ENCODE measurements at places on chromosomes 4 and X.

DNA sequence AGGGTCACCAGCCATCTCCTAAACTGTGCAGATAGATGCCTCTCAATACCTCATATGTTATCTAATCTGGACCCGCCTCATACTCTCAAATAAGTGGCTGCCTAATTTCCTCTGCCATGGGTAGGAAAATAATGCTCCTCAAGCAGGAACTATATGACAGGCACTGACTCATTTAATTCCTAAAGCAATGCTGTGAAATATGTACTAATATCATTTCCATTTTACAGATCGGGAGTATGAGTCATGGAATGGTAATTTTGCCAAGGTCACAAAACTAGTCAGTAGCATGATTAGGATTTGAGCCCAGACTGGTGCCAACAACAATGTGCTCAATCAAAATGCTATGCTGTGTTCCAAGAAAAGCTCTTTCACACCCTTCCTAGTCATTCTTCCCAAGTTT, 3.0 kb upstream of the NXT2 start:
- DNase-seq = no peak

DNA sequence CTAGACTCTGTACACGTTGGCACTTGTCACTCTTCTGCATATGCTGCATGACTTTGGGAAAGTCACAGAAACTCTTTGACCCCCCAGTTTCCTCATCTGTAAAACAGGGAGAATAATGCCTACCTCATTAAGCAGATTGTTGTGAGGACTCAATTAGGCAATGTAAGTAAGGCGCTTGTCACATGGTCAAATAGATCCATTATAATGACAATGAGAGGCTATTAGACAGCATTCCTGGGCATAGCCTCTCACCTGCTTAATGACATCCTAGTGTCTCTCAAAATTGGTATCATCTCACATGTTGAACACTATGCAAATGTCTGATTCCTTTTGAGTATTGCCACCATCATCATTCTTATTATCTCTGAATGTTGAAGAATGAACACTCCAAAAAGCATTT, 172.6 kb upstream of the JADE1 start:
- DNase-seq = no peak

- DNase-seq = peak; percentile 0
Observed at GRCh38 chrX:102067966-102068723, 57.3 kb upstream of the TCEAL2 start.

DNA sequence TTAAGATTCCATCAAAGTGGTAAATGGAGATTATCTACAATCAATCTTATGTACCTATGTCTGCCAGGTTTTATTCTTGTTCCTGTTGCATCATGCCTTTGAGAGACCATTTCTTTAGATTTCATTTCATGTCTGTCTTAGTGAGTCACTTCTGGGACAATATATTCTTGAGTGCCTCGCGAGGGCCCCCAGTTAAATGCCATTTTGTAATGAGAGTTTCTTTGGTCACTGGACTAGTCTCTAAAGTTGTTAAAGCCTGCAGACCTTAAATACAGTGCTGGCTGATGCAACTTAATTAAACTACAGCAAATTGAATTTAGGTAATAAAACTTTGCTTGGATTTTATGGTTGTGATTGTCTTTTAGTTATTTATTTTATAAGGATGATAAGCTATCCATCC, 87.2 kb upstream of the PITX2 start:
- no peak for DNase-seq

- DNase-seq = no peak
Observed at GRCh38 chrX:31540313-31540712, 468.5 kb upstream of the FTHL17 start.

- no peak for DNase-seq
Observed at GRCh38 chr4:26069218-26069617, 155.2 kb downstream of the SMIM20 start.

GRCh38 chr4:169148885-169149284, 121.9 kb downstream of the SH3RF1 start:
- no peak for DNase-seq

DNA sequence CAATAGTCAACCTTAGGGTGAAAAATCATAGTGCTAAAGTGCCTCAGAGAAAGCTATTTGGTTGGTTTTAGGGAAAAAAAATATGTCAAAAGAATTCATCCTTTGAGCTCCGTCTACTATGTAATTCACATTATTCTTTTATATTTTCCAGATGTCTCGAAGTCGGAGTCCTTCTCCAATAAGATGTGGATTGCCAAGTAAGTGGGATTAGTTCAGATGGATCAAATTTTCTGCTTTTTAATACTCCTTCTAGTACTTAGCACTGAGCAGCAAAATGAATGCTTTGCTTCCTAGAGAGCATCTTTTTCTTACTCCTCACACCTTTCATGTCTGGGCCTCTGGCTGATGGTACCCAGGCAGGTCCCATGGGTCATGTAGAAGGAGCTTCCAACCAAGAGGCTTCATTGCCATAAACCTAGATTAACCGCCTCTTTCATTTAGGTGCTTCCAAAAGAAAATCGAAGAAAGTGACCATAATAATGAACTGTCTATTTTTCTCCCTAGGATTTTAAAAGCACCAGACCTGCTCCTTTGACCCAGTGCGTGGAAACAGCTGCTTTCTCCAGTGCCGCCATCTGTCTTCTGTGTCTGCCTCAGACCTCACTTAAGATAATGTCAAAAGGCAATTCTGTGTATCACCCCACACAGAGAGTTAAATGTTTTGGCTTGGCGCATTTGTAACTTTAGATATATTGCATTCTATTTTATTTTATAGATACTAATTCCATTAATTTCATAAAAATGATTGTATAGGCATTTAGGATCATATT, 43.5 kb downstream of the SPATA18 start:
- DNase-seq = no peak

- no peak for DNase-seq
Observed at GRCh38 chrX:19839770-19840254, 47.6 kb downstream of the SH3KBP1 start.

GRCh38 chrX:41096339-41096955, 11.2 kb downstream of the USP9X start:
- DNase-seq = no peak

GRCh38 chr4:74555231-74555630, 110.3 kb downstream of the AREG start:
- no peak for DNase-seq
